NCI-H1436 treated with DMSO at 0.1 percent for 48 hours (cell line): ENCODE measurements at places on chromosomes 4 and X.

- no peak for DNase-seq
Observed at GRCh38 chr4:152992027-152992426, 55.9 kb downstream of the FHDC1 start.

- DNase-seq: no peak
Observed at GRCh38 chrX:24014388-24015018, 12.5 kb downstream of the KLHL15 start.

DNA sequence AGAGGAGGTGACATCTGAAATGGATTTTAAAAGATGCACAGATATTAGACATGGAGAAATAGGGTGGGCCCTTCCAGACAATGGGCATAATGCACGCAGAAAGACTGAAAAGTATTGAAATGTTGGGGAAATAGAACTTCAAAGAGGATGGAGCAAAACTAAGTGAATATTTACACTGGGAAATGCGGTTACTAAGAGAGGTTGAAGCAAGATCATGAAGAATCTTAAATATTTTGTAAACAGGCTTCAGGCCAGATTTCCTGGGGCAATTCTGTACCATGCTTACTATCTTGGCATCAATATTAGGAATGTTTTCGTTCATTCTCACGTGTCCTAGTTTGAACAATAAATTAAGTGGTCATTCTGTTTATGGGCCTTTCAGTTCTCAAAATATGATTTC is 216.3 kb downstream of the ADAMTS3 start:
- DNase-seq: no peak

- no peak for DNase-seq
Observed at GRCh38 chrX:45274576-45274975, 73.9 kb upstream of the DIPK2B start.

DNA sequence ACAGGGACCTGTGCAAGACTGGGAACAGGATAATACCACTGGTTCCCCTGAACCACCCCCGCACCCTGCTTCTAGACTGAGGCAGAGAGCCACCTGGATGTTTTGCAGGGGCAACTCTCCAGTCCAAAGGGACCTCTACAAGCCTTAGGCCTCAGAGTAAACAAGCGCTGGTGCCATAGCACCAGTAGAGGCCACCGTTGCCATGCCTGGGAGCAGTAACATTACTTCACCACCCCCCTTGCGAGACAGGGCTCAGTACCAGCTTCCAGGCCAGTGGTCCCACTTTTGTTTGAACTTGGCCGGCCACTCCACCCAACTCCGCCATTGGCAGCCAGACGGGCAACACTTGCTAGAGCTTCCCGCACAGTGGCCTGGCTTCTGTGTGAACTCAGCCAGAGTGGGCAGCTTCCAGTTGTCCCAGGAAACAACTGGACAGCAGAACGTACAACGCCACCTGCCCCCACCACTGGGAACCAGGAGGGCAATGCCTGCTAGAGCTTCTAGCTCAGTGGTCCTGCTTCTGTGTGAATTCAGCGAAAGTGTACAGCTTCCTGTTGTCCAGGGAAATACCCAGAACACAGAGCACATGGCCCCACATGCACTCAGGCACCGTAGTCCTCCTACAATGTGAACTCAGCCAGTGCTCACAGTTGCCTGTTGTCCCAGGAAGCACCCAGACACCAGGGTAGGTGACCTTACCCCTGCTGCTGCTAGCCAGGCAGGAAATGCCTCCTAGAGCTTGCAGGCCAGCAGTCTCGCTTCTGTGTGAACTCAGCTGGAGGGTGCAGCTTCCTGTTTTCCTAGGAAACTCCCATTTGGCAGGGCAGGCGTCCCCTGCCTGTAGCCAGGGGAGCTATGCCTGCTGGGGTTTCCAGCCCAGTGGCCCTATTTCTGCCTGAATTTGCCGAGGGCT is 39.9 kb upstream of the PCDH19 start:
- DNase-seq: no peak

DNA sequence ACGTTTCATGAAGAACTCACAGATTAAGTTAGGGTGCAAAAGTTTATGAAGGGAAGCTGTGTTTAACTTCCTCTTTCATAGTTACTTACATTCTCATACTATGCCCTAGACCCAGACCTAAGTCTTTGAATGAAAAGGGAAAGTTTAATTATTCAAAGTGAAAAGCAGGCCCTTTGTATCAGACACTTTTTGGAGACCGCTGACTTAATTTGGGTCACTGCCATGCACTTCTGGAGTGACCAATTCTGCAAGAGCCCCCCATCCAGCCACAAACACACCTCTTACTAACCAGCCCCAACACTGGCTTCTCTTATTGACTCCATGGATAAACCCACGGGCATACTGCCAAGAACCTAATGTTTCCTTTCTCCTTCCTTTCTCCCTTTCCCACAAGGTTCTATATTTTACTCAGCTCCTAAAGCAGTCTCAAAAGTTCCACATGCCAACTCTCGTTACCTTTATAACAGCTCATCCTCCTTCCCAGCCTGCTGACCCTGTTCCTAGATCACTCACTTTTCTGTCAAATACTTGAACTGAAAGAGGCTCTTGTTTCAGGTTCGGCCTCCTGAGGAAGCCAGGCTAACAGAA is 34.5 kb downstream of the ABCE1 start:
- DNase-seq: no peak

GRCh38 chr4:180407275-180407885 is 1835.8 kb upstream of the TENM3 start:
- DNase-seq: no peak

GRCh38 chr4:6002926-6003325 is 15.3 kb downstream of the C4orf50 start:
- no peak for DNase-seq

DNA sequence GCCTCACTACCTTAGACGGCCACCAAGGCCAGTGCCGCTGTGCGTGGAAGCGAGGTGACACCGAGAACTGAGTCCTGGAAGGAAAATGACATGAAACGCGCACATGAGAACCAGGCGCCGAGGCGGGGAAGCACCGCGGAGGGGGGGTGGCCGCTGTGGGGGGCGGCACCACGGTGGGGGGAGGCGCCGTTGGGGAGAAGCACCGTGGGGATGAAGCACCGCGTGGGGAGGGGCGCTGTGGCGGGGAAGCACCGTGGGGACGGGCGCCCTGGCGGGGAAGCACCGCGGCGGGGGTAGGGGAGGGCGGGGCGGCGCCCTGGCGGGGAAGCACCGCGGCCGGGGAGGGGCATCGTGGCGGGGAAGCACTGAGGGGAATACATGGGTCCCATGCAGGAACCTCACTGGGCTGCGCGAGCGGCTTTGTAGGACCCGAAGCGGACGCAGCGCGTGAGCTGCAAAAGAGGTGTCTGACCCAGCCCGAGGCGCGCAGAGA is 28.0 kb downstream of the PPP2R3B start:
- DNase-seq: no peak

DNA sequence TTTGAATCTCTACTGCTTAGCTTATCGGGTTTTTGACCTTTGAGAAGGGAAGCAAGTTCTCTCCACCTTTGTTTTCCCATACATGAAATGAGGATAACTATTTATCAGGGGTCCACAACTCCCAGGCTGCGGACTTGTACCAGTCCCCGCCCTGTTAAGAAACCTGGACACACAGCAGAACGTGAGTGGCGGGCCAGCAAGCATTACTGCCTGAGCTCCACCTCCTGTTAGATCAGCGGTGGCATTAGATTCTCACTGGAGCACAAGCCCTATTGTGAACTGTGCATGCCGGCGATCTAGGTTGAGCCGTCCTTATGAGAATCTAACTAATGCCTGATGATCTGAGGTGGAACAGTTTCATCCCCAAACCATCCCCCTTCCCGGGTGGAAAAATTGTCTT is 579.5 kb downstream of the GALNTL6 start:
- no peak for DNase-seq

DNA sequence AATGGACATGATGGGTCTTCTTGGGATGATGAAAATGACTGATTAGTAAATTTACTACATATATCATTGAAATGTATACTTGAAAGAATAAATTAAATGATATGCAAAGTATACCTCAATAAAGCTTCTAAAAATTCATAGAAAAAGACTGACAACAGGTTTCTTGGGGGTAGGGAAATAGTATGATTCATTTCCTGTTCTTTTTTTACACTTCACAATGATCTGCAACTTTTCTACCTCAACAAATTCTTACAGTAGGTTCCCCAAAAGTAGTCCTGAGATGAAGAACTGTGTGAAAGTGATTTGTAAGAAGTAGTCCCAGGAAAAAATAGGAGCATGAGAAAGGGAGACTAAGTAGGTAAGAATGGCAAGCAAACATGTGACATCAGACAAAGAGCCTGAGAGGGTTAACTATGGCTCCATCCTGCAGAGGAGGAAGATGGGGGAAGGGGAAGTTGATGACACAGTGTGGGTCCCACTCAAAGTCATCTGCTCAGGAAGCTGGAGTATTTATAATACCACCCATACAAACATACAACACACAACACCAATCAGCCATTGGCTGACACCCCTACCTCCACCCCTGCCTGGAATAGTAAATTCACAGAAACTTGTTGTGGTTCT is 73.9 kb downstream of the ARHGAP6 start:
- no peak for DNase-seq
